ENCODE measurements at places on chromosomes 13 and 19.

GRCh38 chr13:34555988-34556387 lies 386.1 kb upstream of the NBEA start:
- DNase-seq: no peak

GRCh38 chr13:95800436-95800835 lies 123.5 kb downstream of the DNAJC3 start:
- no peak for DNase-seq

DNA sequence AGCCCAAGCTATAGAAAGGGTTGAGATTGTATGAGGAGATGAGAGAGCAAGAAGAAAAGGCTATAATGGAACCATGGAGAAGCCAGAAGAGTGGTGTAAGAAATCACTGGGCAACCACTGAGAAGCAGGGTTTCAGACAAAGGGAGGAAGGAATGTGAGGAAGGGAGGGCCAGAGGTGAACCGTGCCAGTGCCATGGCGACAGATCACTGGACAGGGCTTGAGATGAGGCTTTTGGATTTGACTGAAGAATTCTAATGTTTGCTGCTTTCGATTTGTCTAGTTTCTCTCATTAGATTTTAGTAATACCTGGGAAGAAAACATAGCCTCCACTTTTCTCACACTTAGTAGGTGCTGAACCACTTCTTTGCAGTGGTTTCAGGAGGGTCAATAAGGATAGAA lies 6.3 kb upstream of the GPR183 start:
- DNase-seq: peak; percentile 36

DNA sequence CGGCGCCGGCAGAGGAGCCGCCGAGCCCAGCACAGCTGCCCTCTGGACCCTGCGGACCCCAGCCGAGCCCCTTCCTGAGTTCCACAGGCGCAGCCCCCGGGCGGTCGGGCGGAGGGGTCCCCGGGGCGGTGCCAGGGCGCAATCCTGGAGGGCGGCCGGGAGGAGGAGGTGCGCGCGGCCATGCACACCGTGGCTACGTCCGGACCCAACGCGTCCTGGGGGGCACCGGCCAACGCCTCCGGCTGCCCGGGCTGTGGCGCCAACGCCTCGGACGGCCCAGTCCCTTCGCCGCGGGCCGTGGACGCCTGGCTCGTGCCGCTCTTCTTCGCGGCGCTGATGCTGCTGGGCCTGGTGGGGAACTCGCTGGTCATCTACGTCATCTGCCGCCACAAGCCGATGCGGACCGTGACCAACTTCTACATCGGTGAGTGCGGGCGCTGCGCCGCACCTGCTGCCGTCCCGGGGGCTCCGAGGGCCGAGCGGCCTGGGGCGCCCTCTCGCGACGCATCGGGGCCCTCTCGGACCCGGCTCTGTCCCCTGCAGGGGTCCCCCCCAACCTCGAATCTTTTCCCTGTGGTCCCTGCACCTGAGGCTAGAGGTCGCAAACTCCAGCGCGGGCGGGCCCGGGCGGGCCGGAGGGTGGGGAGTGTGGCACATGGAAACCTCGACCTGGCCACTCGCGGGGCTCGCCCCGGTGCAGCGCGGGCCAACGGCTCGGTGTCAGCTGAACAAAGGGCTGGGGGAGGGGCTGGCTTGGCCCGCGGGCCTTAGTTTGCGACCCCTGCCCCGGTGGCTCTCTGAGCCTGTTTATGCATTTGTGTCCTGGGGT lies at the start of gene KISS1R:
Gene KISS1R (plus strand): TSS at position 11 of the 829 bp plus-strand sequence. CDS start 170 bp downstream, at position 181.
- DNase-seq: no peak

Data from kidney capillary endothelial cell (primary cell).